Stimulated activated CD4-positive, alpha-beta T cell treated with anti-CD3 and anti-CD28 coated beads, Interleukin-15, amount 100 ng/mL, for 48 hours (primary cell): ENCODE measurements at places on chromosomes 7 and 10.

DNA sequence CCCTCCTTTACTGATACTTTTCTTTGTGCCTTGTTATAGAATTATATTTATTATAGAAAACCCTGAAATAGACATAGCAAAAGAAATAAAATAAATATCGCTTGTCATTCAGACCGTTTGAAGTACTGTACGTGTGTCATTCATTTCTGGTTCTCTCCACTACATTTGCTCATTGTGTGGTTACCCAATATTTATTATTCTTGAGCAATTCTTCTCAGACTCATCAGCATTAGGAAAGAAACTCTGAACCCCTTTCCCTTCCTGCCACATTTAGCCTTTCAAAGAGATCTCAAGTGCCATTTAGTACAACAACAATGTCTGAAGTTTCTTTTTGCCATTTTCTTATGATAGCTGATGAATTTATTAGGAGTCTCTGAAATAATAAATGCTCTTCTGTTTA is 154.1 kb downstream of the KIAA1217 start:
- DNase-seq: no peak

DNA sequence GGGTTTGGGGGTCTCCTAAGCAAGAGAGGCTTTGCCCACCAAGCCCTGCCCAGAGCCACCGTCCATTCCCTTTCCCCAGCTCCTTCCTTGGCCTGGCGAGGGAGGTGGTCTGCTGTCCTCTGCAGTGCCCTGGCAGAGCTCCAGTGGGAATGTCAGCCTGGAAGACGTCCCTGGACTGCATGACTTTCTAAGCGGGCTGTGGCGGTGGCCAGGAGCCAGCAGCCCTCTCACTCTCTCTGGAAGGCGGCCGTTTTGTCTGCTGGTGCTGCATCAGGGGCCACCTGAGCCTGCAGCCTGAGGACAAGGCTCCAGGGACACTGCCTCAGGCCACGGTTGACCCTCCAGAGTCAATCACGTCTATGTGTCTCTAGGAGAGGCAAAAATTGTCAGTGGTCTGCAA is 271.0 kb downstream of the SKAP2 start:
- no peak for DNase-seq

- DNase-seq: no peak
Observed at GRCh38 chr7:110977127-110977737, 113.7 kb upstream of the LRRN3 start.

DNA sequence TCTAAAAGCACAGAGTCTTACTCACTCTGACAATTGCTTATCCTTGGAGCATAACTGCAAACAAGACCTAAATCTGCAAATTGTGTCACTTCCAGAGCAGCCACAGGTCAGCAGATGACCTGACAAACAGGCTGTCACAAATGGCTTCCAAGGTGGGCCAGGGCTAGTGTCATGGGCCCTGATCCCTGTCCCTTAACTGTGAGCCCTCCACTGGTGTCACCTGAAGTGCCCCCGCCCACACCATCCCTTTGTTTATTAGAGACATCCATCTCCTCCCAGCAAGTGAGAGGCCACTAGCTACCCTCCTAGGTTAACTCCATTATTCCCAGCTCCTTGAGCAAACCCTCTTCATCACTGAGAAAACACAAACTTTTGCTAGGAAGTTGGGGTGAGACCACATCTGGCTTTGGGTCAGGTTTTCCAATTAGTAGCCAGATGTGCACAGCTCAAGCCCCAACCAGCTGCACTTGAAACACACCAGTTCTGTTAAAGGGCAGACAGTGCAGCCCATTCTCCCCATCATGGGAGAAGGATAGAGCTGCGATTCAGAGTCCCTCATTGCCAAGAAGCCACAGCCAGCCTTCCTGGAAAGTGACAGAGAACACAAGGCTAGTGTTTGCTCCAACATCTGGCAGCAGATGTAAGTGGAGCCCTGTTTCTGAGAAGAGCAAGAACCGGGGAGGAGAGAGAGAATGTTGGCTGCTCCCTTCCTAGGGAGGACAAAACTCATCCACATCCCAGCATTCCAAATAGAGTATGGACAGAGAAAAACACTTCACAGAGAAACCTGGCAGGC is 75.7 kb upstream of the NANOS1 start:
- no peak for DNase-seq

DNA sequence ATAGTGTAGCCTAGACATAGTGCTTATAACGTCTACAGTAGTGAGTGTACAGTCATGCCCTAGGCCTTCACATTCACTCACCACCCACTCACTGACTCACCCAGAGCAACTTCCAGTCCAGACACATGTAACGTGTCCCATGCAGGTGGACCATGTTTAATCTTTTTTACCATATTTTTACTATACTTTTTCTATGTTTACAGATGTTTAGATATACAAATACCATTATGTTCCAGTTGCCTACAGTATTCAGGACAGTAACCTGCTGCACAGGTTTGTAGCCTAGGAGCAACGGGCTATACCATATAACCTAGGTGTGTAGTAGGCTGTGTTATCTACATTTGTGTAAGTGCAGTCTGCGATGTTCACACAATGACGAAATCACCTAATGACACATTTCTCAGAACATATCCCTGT is 11.0 kb downstream of the MPP7 start:
- DNase-seq: peak; percentile 55

GRCh38 chr7:96986901-96987300 is 18.5 kb upstream of the DLX6 start:
- no peak for DNase-seq

DNA sequence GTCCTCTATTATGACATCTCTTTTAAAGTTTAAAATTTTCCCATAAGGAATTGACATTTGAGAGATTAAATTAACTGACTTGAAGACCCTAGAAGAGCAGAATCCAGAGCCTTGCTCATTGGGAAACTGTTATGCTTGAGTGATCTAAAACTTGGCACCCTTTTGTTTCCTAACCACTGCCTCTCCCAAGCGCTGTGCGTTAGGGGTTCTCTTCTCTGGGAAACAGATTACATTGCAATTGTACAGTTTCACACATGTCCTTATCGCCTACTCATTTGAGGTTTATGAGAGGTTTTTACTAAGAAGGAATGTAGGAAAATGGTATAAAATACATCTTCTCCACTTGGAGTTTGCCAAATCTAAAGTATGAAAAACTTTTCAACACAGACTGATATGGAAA is 126.8 kb upstream of the AMPH start:
- DNase-seq: no peak

DNA sequence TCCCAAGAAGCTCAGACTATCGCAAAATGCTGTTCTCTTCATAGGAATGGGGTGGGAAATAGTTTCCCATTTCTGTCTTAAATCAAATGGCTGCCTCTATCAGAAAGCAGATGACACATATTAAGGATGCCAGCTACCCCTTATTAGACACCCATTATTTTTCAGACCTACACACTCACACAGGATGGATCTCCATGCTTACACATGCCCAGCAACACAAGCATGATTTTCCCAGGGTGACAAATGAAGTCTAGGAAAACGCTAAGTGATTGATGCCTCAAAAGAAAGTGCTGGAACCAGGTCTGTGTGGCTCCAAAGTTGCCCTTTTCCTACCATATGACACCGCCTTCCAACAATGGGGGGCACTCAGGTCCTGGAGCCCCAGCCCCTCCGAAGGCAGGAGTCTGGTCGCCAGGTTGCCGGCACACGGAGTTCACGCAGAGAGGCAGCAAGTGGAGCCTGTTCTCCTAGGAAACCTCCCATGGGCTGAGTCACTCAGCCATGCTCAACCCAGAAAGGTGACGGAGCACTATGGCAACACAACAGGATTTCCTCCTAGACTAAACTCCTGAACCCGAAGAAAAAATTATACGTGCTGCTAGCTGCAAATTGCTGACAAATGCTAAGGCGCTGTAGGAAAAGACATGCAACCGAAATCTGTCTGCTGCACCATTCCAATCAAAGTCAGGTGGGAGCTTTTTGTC is 19.8 kb downstream of the VOPP1 start:
- no peak for DNase-seq

- no peak for DNase-seq
Observed at GRCh38 chr7:152025937-152026890, 740 bp downstream of the GALNT11 start.

DNA sequence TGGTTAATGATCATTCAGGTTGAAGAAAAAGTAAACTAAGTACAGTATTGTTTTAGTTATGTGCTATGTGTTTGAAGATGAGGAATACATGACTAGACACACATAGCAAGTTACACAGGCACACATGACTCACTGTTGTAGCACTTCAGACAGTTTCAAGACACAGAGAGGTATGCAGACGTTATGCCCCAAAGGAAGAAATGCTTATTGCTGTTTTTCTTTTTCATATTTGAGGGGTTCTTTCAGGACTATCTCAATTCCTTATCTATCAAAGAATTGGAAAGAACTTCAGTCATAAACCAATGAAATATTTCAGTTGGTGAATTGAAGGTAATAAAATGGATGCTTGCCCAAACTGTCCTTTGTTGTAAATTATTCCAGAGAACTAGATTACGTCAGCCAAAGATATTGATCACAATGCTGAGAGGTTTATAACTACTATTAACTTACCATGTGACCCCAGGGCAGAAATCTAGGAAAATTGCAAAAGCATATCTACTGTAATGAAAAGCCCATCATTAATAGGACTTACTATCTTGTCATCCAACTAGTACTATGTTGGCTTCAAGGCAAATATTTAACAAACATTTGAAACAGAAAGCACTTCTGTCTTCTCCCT is 61.2 kb upstream of the CAPZA2 start:
- no peak for DNase-seq

DNA sequence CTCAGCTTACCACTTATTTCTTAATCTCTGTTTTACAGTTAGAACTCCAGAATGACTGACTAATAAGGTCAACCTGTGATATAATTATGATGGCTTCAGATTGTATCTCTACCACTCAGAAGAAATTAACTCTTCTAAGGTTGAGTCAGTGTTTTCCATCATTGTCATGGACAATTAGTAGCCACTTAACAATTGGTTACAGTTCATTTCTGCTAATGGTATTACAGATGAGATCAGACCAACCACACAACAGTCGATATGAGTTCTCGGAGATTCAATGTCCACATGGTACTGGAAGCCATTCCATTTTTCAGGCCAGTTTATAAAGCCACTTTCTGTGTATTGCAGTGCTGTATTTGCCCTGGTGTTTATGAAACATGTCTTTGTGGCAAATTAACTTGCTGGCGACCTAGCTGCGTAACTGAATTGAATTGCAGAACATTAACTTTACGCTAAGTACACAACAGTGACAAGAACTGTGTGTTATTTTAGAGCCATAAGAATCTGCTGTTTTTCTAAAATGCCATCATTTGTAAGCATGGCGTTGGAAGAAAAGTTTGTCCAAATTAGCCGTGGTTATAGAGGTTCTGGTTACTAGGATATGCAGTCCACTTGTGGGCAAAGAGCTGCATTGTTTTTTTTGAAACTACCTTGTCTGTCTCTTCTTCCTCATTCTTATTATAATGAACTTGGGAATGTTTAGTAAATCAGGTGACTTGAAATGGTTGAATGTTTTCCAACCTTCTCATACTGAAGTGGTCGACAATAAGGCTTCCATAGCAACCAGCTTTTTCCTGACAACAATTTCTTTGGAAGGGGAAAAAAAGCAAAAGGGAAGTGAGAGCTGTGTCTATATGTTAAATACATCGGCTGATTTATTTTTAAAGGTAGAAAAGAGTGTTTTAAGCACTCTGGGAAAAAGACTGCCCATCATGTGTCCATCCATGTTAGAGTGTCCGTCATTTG is 76.4 kb downstream of the CELF2 start:
- no peak for DNase-seq

GRCh38 chr7:32476816-32477648 is 13.1 kb downstream of the LSM5 start:
- no peak for DNase-seq

GRCh38 chr10:30092151-30092790 is 32.9 kb upstream of the JCAD start:
- no peak for DNase-seq

DNA sequence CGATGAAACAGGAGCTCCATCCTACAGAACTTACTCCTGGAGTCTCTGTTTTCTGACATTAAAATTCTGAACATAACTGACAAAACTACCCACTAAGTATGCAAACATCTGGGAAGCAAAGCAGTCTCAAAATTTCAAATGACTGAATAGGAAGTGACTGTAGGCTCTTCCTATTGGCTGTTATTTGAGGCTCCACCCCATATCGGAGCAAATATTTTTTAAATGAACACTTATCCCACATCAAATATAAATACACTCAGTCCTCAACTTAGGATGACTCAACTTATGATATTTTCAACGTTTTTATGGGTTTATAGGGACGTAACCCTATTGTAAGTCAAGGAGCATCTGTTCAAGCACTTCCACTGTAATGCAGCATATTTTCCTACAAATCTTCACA is 8.8 kb downstream of the HSPA12A start:
- DNase-seq: no peak

GRCh38 chr10:121182219-121182618 is 331.1 kb downstream of the WDR11 start:
- no peak for DNase-seq

DNA sequence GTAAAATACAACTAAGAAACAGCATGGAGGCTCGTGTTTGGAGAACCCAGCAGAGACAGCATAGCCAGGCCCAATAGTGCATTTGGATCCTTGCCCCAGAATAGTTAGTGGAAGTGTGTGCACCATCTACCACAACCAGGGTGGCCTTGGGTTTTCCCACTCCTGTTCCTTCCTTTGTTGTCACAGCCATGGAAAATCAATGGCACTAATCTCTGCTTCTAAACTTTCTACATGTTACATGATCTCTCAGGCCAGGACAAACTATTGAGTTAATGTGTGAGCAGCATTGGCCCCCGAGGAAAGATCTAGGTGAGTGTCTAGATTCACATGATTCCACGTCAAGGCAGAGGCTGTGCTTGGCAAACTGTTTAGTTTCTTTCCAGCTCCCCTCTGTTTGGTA is 2.0 kb downstream of the CYP3A7 start:
- no peak for DNase-seq

DNA sequence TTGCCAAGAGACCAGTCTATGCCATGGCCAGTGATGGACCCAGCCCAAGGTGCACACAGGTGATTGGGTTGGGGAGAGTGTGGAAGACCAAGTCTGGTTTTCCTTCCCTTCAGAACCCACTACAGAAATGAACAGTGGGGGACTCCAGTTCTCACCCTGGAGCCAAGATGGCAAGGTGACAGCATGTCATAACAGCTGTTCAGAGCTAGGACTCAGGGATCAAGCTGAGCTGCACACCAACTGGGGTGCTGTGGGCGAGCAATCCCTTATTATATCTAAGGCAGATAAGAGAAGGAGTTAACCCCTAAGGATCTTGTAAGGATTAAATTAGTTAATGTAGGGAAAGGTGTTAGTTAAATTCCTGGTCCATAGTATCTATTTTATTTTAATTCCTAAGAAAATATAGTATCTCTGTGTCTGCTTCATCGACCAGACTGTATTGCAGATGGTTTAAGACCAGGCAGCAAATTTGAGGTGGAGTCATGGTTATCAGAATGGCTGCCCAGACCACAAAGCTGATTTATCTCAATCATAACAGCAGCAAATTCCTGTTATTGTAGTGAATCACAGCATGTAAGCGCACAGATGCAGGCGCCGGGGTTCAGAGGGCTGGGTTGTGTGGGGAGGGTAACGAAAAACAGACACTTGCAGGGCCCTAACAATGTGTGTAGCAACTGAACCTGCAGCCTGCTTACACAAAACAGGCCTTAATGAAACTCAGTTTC is 208.7 kb upstream of the ZNF32 start:
- no peak for DNase-seq

- DNase-seq: no peak
Observed at GRCh38 chr7:27214239-27214950, 14.5 kb upstream of the HOXA13 start.
